CD4-positive, alpha-beta T cell treated with Interleukin-6 for 4 hours (primary cell): ENCODE measurements at places on chromosomes 1 and 21.

DNA sequence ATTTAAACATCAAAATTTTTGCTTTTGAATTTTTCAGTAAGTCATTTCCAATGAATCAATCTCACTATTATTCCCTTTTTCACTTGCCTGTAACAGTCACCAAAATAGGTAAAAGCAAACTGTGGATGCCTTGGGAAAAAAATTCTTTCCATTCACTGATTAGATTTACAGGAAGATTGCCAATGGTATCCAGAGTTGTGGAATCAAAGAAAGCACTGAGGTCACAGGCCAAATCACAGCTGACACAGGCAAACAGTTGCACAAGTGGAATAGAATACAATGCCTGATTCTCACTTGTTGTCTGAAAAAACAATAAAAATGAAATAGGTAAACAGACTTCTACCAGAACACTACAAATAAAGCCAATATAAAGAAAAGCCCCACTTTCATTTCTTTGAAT is 48.4 kb downstream of the LTN1 start:
- DNase-seq = no peak

- DNase-seq = peak; percentile 46
These were observed 4.9 kb downstream of the CR2 start for GRCh38 chr1:207459008-207459407.

GRCh38 chr1:196607981-196608380 is 259 bp downstream of the KCNT2 start:
- no peak for DNase-seq

- DNase-seq = no peak
These were observed 57.3 kb upstream of the HIVEP3 start for GRCh38 chr1:41975850-41976569.

DNA sequence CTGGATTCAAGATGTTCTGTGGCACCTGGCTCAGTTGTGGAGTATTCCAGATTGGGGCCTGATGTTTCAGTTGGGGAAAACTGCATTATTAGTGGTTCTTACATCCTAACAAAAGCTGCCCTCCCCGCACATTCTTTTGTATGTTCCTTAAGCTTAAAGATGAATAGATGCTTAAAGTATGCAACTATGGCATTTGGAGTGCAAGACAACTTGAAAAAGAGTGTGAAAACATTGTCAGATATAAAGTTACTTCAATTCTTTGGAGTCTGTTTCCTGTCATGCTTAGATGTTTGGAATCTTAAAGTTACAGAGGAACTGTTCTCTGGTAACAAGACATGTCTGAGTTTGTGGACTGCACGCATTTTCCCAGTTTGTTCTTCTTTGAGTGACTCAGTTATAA is 7.2 kb downstream of the FPGT start:
- no peak for DNase-seq

GRCh38 chr1:57845041-57845440 is 421.2 kb upstream of the DAB1 start:
- DNase-seq = no peak

- no peak for DNase-seq
These were observed 139.2 kb upstream of the SYT6 start for GRCh38 chr1:114292835-114293234.

GRCh38 chr1:114002492-114003239 is 23.4 kb downstream of the OLFML3 start:
- DNase-seq = no peak

- no peak for DNase-seq
These were observed 48.8 kb upstream of the HMGB4 start for GRCh38 chr1:33815061-33815460.

GRCh38 chr1:35574125-35574654 is 1.1 kb downstream of the TFAP2E start:
- DNase-seq = no peak

GRCh38 chr1:210855440-210855839 is 278.5 kb downstream of the KCNH1 start:
- DNase-seq = no peak

DNA sequence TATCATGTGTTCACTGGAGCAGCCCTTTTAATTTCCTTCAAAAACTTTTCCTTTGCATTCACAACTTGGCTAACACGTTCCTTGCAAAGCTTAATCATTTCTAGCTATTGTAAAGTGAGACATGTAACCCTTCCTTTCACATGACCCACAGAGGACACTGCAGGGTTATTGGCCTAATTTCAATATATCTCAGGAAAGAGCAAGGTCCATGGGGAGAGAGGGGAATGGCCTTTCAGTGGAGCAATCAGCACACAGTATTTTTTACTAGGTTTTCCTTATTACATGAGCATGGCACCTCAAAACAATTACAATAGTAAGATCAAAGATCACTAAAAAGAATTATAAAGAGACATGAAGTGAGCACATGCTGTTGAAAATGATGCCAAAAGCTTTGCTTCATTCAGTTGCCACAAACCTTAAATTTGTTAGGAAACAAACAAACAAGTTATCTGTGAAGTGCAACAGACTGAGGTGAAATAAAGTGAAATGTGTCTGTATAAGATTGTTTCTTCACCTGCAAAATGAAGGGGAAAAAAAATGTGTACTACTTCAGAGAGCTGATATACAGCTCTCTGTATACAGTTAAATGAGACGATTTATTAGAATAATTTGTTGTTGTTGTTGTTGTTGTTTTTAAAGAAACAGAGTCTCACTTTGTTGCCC is 61.5 kb downstream of the EIF4G3 start:
- DNase-seq = no peak

DNA sequence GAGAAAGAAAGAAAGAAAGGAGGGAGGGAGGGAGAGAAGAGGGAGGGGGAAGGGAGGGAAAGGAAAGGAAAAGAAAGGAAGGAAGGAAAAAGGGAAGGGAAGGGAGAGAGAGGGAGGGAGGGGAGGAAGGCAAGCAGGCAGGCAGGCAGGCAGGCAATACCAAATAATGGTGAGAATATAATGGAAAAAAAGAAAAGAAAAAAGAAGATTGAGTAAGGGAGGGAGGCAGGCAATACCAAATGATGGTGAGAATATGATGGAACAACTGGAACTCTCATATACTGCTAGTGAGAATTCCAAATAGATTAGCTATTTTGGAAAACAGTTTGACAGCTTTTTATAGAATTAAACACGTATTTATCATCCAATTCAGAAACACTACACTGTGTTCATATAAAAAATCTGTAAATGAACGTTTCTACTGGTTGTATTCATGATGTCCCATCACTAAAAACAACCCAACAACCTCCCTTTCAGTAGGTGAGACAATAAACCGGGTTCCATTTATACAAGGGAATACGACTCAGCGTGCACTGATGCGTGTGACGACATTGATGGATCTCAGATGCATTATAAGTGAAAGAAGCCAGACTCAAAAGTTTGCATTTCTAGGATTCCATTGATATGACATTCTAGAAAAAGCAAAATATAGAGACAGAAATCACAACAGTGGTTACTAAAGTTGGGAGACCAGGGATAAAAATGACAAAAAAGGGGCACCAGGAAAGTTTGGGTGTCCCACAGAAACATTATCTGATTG is 226.4 kb downstream of the DSCAM start:
- DNase-seq = no peak

GRCh38 chr1:34066981-34067603 is 97.9 kb downstream of the CSMD2 start:
- no peak for DNase-seq

DNA sequence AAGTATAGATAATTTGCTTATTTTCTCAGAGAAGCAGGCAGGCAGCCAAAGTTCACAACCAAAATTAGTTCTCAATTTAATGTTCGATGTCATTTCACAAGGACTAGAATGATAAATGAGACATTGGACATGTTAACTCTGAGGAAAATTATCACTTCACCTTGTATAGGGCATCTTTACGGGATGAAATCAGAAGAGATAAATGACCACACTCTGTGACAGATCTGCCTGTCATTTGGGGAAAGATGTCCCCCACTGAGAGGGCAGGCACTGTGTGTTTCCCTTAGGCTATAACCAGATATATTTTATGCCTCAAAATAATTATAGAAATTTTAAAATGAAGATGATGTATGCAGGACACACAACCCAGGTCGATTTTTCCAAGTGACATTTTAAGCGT is 642.9 kb downstream of the BRINP3 start:
- DNase-seq = no peak

DNA sequence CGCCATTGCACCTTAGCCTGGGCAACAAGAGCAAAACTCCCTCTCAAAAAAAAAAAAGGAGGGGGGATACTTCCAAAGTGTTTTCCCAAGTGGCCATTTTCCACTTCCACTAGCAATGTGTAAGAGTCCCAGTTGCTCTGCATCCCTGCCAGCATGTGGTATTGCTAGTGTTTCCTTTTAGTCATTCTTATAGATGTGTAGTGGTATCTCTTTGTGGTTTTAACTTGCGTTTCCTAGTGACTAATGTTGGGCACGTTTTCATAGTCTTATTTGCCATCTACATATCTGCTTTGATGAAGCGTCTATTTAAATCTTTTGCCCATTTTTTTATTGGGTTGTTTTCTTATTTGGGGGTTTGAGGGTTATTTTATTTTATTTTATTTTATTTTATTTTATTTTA is 31.1 kb downstream of the INAVA start:
- DNase-seq = no peak

- DNase-seq = peak; percentile 68
These were observed 15.9 kb downstream of the HENMT1 start for GRCh38 chr1:108644984-108645383.

DNA sequence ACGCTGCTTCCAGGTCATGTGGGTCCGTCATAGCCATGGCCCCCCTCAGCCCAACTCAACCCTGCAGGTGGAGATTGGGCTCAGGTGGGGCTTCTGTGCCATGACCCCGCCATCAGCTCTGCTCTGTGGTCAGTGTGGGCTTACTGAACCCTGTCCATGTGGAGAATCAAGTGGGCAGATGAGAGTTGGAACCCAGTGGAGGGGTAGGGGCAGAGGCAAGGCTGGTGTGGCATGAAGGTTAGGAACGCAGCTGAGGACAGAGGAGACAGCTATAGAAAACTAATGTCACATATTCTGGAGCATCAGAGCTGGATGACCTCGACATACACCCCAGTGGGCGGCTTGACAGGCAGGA is 355.9 kb downstream of the PTPRU start:
- no peak for DNase-seq
